ENCODE measurements at places on chromosomes 6 and 20.

GRCh38 chr20:43903953-43904826, 10.5 kb upstream of the TOX2 start:
- DNase-seq = no peak

DNA sequence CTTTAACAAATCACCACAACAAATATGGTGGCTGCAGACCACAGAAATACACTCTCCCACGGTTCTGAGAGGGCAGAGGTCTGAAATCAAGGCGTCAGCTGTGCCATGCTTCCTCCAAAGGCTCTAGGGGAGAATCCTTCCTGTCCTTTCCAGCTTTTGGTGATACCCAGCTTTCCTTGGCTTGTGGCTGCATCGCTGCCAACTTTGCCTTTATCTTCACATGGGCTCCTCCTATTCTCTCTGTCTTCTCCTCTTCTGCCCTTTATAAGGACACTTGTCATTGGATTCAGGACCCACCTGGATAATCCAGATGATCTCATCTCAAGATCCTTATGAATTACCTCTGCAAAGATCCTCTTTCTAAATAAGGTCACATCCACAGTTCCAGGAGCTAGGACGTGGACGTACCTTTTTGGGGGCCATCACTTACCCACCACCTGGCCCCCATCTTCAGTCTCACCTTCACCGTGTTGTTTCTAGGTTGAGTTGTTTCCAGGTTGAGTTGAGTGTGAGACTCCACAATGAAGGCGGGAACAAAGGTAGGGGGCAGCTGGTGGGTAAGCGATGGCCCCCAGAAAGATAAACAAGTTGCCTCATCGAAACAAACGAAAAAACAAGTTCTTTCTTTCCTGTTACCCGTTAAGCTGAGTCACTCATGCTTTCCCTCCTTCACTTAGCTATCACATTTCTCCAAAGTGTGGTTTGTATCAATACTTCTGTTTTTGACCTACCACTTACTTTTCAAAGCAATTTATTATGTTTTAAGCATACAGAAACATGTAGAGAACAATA, 68.9 kb upstream of the SLC22A16 start:
- DNase-seq = no peak

DNA sequence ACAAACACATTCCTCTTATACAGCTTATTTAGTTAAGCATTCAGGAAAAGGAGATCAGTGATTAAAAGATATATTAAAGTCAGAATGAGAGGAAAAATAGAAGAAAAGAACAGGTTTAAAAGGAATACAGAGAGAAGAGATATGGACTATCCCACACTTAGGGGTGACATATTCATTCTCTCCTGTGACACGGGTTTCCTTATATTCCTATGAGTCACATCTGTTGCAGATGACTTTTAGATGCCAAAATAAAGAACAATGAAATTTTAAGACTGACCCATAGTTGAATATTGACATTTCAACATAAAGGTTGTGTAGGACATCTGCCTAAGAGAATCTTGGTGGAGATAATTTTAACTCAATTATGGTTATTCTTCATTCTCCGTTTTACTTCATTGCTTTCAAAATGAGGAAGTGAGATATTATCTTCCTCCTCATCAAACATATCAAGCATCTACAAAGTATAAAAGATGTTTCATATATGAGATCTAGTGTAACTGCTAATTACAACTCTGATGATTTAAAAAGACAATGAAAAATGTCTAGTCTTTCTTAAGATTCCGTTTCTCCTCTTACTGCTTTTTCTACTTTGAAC, 1336.7 kb upstream of the CITED2 start:
- no peak for DNase-seq

DNA sequence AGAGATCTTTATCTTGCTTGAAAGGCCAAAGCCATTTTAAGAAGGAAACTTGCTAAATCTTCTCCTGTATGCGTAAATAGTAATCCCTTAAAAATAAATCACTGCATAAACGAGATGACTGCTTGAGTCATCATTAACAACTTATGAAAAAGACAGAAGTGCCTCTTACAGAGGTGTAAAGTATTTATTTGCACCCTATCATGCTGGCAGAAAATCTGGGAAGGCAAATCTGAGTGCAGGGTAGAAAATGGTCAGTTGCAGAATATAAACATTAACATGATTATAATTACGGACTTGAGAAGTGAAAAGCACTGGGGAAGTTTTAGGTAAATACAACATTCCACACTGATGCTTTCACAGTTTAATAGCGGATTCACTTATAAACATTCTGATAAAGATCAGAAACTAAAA, 67.5 kb upstream of the FBXO30 start:
- no peak for DNase-seq

- DNase-seq = no peak
These were observed 116.8 kb downstream of the PRND start for GRCh38 chr20:4838526-4838925.

GRCh38 chr6:142387997-142388815, 86.4 kb downstream of the ADGRG6 start:
- no peak for DNase-seq
